ENCODE measurements at places on chromosomes 1 and 21.

GRCh38 chr1:241888232-241888631 is 40.2 kb downstream of the EXO1 start:
- DNase-seq: no peak

GRCh38 chr1:36775716-36776115 is 258.6 kb downstream of the GRIK3 start:
- no peak for DNase-seq

DNA sequence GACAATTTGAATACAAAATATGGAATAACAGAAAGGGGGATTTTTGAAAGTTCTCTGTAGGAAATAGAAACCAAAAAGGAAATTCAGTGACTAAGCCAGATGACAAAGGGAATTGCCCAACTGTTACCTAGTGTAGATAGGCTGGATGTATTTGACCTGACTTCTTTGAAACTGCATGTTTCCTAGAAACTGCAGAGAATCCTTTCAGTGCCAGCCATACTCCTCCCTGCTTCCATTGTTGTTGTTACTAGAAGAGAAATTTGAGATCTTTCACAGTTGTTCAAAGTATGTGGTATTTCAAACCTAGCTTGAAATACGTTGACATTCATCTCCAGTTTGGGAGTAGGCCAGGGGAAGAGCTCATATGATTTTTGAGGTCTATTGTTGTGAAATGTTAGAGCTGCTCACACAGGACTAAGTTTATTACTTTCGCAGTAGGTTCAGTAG is 1.8 kb upstream of the GBP5 start:
- DNase-seq: peak; percentile 31

DNA sequence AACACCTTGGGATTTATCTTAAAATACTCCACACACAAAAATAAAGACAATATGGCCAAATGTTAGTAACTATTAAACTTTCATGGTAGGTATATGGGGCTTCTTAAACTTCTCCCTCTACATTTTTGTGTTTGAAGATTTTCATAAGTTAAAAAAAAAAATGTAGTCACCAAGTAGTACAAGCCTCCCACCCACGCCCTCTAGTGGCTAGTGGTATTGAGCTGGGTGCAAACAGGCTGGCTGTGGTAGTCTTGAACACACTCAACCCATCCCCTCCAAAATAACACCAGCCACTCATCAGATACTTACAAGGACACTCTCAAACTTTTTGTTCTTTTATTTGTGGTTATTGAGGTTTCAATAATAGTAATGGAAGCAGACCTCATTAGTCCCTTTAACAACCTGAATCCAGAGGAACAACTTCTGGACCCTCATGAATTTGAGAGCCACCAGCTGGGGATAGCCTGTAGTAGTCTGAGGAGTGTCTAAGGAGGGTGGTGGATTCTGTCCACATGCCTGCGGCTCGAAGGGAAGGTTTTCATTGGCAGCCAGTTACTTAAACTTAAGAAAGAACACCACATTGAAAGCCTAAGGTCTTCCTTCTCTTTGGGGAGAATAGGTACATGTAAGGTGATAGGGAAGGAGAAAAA is 15.6 kb downstream of the RD3 start:
- peak; percentile 72 for DNase-seq

- no peak for DNase-seq
Measured at GRCh38 chr21:26717146-26717739, 128.0 kb downstream of the ADAMTS1 start.

GRCh38 chr1:2988256-2988655 is 33.0 kb upstream of the ACTRT2 start:
- no peak for DNase-seq

- DNase-seq: no peak
Measured at GRCh38 chr21:46038871-46039397, 57.4 kb downstream of the COL6A1 start.

DNA sequence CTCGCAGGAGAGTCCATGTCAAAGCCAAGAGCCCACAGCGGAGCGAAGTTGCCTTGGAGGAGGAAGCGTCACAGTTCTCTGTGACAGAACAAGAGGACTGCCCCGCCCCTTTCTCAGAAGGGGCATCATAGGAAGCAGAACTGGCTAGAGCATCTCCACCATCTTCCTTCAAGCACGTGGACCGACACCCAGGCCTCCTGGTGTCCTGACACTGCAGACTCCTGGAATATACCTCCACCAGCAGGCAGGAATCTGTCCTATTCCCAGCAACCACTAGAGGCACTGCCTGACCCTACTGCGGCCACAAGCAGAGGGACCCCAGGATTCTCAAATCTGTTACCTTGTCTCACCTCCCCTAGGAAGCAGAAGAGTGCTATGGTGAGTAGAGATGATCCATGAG is 37.8 kb downstream of the GPA33 start:
- DNase-seq: peak; percentile 72

GRCh38 chr1:101741910-101742309 is 254.8 kb downstream of the OLFM3 start:
- no peak for DNase-seq

- DNase-seq: no peak
Measured at GRCh38 chr1:47616036-47616435, 178.2 kb downstream of the FOXD2 start.

DNA sequence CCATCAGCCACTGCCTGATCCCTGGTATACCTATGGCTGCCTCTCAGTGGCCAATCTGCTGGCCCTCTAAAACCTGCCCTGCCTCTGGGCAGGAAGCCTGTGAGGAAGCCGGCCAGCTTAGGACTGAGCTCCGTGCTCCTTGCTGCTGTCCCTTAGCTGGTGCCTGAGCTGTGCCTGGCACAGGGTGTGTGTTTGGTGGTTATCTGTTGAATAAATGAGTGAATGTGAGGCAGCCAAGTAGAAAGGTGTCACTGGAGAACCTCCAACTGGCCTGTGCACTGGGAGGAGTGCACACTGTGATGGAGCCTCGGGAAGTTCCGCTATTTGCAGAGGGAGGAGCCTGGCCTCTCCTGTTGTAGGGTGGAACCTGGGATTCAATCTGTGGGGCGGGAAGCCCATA is 63.4 kb upstream of the STUM start:
- DNase-seq: no peak

DNA sequence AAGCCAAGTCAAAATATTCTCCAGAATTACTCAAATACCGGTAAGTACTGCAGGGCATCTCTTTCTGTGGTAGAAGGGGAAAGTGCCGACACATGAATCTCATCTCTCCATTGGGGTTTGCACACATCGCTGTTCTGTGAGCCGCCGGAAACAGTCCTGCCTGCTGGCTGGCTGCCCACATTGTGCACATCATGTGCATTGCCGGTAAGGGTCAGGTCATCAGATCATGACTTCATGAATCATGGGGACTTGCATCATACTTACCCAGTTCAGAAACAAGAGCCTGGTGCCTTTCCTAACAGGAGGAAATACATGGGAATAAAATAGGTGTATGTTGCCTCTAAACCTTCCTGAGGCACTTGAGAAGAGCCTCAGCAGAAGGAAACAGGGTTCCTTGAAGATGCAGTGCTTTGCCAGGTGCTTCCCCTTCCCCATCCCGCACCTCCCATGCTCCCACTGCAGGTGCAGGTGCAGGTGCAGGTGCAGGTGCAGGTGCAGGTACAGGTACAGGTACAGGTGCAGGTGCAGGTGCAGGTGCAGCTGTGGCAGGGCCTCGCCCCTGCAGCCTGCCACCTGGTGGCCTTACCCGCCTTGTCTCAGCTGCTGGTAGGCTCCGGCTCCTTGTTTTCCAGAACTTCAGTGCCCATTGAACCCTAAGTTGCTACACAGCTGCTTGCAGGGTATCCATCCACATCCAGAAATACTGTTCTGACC is 26.5 kb downstream of the GPR137B start:
- peak; percentile 51 for DNase-seq

DNA sequence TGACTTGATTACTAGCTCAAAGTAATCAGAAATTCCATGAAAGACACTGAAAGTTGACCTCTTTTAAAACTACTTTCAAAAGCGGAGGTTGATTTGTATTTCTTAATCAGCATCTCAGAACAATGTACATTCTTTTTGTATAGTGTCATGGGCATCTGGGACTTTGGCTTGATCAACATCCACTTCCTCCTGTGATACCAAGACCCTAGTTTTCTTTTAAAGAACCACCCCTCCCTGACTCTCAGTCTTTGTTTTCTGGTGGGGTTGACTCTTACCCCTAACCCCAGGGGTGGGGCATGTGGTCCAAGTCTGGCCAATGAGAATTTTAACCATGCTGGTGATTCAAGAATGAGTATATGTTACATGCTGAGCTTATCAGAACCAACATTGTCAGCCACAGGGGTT is 21.7 kb upstream of the IRF2BP2 start:
- no peak for DNase-seq

DNA sequence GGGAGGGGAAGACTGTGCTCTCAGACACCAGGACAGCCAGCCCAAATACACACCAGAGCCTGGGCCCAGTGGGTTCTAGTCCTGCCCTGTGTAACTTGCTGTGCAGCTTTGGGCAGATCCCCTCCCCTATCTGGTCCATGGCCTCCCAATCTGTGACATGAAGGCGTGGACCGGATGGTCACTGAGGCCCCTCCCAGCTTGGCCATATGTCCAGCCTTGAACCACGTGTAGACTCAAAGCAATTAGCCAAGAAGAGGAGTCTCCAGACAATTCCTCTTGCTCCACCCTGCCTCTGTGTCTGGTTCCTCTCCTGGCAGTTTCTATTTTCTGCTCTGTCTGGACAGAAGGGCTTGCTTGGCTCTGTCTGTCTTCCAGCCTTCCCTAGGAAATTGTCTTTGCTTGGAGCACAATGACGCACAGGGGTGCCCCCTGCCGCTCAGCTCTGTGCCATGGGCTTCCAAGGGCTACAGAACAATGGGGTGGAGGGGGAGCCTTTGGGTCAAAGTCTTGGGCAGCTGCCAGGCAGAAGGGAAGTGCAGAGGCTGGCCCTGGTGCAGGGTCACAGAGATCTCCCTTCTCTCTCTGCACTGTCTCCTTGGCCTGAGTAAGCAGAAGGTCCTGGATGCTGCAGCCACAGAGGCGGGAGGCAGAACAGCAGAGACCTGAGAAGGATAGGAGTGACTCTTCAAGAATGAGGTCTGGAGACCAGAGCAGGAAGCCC is 66.1 kb downstream of the TENT5C start:
- peak; percentile 77 for DNase-seq

DNA sequence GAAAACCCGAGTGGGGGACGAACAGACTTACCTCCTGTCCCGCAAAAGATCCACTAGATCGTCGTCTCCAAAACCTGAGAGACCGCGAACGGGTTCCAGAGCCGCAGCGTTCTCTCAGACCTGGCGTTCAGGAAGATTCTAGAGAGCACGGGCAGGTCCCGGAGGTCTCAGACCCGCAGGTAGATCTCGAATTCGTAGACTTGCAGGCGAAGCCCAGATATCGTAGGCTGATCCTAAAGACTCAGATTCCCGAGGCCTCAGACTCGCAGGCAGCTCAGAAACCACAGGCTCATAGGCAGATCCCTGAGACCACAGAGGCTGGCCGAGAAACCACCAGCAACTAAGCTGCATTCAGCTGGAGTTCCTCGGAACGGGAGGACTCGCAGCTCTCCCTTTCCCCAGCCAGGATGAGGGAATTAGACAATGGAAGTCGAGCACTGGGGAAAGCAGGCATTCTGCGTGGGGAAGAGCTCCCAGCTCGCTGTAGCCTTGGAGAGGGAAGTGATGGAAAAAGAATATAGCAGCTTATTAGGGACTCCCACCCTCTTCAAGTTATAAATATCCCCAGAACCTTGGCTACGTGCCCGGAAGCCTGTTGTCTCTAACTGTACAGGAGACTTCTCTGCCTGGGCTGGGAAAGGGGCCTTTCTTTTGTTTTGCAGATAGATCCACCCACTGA is at the start of gene ZNF436:
Gene ZNF436 (minus strand): TSS at position 502 of the 679 bp plus-strand sequence. CDS start 1,831 bp downstream, outside the sequence.
- no peak for DNase-seq

GRCh38 chr1:24888971-24889676 is 41.0 kb downstream of the RUNX3 start:
- DNase-seq: no peak

DNA sequence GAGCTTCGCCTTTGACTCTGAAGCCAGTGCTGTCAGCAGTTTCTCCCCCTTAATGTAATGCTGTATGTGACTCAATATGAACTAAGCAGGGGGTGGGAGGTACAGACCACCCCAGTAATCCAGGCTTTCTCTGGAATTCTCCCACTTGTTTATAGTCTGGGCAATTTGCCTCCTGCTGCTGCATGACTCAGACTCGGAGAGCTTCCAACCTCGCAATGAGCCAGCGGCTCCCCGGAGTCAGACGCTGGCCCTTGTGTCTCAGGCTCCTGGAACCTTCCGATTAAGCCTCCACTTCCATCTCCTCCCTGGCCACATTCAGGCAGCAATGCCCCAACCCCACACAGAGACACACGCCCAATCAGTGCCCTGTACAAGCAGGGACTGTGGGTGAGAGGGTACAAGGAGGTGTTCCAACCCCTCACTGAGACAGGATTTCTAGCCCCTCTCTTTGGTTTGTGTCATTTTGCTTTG is 471.7 kb upstream of the VAMP3 start:
- peak; percentile 50 for DNase-seq

- no peak for DNase-seq
Measured at GRCh38 chr1:114322207-114322606, 168.5 kb upstream of the SYT6 start.

DNA sequence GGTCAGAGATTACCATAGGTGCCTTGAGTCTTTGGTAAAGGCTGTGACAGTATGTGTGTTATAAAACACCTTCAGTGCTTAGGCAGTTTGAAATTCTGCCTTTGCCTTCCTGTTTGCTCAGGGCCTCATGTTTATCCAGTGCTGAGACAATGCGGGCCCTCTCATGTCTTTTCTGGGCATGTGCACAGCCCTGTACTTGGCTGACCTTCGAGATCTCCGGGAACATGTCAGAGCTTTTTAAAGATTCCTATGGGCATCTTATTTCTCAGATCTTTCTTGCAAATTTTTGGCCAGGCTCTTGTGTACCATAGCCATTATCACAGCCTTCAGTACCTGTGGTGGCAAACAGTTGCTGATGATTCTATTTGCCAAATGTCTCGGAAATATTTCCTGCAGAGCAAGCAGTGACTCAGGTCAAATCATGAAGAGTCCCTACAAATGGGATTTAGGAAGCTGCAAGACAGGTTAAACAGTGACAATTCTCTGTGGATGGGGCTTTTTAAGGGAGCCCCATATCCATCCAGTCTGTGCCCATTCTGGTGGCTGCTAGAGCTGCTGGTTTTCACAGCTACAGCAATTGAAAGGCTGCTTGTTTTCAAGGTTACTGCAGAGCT is 42.1 kb downstream of the HOOK1 start:
- DNase-seq: no peak

- peak; percentile 39 for DNase-seq
Measured at GRCh38 chr1:221478050-221478949, 263.6 kb downstream of the DUSP10 start.

GRCh38 chr1:147046189-147046862 is 108.2 kb downstream of the NBPF12 start:
- no peak for DNase-seq

DNA sequence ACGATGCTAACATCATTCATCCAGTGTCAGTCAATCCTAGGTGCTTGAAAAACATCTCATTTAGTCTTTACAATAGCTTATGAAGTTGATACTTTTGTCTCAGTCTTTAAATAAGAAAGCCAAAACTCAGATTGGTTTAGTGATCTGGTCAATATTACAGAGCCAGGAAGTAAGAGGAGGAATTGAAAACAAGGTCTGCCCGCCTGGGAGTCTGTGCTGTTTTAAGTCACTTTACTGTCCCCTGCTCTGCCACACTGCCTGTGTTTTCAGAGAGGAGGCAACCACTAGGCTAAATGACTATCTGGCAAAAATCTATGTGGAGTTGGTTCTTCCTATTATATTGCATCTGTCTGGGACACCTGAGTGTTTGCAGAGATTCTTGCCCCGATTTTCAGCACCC is 62.3 kb downstream of the ST6GALNAC3 start:
- DNase-seq: no peak

- DNase-seq: no peak
Measured at GRCh38 chr1:19365721-19366120, 53.6 kb downstream of the SLC66A1 start.

Data from iPS-NIHi11 (cell line).